Stimulated activated CD4-positive, alpha-beta T cell treated with anti-CD3 and anti-CD28 coated beads, Interleukin-12 subunit alpha, Interleukin-12 subunit beta, amount 100 ng/mL, for 4 hours (primary cell): ENCODE measurements at places on chromosomes 6 and 20.

- DNase-seq: no peak
Measured at GRCh38 chr20:36878941-36879340, 3.0 kb downstream of the TLDC2 start.

DNA sequence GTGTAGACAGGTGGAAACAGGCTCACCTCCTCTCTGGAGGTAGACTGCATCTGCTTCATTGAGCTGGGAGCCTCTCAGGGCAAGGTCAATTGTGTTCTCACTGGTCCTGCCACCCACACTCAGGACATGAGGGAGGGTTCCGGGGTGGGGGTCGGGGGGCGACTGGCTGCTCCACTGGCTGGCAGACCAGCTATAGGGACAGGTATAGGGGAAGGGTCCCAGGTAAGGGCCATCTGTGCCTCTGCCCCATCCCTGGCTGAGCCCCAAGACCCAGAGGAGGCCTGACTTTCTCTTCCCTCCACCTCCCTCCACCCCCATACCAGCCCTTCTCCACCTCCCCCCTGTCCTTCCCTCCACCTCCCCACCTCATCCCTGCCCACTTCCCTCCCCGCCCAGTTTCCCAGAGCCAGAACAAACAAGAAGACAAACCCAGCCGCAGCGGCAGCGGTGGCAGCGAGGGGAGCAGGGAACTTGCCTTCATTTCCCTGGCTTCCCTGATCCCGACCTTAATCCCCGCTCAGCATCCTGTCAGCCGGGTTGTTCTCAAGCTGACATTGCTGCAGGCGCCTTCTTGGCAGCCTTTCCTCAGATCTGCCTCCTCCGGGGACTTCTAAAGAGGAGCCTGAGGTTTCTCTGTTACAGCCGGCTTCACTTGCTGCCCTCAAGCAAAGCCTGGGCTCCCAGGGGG is 18.3 kb upstream of the FOXP4 start:
- DNase-seq: no peak

DNA sequence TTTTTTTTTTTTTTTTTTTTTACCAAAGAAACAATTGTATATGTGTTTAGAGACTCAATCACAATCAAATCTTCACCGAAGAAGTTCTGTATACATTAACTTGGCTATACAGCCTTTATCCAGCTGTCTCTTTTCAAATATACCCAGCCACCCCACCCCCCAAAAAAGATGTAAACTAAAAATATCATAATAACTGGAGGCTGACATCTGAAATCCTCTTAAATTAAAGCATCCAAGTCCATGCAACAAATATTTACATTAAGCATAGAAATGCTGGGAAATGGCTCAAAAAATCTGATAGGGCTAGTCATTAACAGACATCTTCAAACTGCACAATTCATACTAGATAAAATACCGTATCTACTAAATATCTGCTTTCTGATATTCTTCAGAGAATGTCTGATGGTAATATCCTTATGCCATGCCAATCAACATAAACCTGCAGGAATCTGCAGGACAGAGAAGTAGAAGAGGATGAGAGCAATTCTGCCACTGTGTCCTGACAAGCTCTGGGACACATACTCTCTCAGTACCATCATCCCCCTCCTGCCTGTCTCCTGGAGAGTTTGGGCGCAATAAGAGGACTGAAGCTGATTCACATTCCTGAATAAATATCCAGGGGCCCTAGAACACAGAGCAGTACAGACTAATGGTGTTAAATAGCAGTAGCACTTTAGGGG is 152.4 kb downstream of the KIF6 start:
- no peak for DNase-seq

- no peak for DNase-seq
Measured at GRCh38 chr6:88371480-88371879, 205.3 kb upstream of the CNR1 start.

- DNase-seq: peak; percentile 34
Measured at GRCh38 chr6:15628499-15629131, 34.2 kb downstream of the DTNBP1 start.

DNA sequence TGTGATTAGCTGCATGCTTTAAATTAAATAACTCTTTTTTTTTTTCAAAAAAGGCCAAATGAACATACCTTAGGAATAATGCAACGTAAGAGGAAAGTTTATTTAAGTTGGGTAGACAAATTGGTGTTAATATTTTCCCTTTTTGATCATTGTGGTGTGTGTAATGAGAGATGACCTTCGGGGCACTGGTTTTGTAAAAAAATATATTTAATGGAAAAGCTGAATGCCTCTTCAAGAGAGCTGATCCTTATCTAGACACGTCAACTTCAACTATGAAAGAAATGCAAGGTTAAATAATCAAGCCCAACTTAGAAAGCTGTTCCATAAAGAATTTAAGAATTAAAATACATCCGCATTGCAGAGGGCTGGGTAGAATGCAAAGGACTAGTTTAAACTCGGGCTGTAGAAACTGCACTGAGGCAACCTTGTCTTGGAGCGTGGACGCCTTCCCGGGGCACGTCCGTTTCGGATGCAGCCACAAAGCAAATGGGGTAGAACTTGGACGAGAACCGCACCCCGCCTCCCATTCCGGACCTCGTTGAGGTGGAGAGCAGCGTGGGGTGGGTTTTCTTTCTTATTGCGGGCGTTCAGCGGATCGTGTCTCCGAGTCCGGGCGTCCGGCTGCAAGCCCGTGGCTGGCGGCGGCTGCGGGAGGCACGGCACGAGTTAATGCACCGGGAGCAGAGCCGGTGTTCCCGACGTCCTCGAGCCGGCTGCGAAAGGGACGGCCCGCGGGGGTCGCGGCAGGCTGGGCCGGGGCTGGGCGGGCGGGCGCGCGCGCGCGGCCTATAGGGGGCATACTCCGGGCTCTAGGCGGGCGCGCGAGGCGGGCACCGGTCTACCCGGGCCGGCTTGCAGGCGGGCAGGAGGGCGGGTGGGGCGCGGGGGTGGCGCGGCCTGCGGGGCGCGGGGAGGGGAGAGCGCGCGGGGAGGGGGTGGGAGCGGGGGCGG is 1.9 kb downstream of the JARID2 start:
- DNase-seq: peak; percentile 61

DNA sequence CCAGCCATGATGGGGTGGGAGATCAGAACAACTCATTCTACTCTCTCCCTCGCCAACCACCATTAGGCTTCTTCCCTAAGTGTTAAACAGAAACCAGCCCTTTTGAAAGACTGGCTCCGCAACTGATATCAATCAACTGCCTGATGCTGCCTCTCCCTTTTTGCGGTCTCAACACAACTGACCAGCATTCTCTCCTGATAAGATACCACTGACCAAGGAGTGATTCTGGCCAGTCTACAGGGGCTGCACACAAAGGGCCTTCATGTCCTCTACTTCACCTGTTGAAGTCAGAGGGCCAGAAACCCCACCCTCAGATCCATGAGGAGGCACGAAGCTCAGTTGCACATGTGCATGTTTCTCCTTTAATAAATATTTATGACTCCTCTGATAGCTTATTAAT is 145.1 kb downstream of the CD24 start:
- no peak for DNase-seq

DNA sequence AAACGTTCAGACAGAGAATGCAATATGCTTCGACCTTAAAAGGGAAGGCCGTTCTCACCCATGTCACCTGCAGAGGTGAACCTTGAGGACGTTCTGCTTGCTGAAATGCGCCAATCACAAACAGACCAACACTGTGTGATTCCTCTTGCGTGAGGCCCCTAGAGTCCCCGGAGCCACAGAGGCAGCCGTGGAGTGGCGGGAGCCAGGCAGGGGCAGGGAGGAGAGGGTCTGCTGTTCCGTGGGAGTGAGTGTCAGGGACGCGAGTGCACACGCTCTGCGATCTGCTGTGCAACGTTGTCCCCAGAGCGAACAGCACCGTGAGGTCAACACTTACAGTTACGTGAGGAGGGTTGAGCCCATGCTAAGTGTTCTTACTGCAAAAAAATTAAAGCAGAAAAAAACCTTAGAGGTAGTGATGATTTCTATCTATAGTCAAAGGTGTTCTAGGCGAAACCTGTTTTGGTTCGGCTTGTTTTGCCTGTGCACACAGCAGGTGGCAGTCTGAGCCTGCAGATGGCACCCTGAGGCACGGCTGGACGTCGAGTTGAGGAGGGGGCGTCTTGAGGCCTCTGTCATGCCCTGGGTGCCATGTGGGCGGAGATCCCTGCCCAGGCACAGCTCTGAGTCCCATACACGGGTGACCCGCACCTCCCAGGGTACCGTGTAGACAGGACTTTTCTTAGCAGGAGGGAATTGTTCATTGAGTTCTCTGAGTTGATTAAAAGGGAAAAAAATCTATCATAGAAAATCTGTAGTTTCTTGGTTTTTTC is 71.7 kb upstream of the FRMD1 start:
- no peak for DNase-seq

GRCh38 chr6:144234399-144234798 is 50.7 kb upstream of the UTRN start:
- DNase-seq: no peak

- DNase-seq: no peak
Measured at GRCh38 chr20:57130160-57130772, 136.2 kb downstream of the BMP7 start.

GRCh38 chr6:82750556-82750955 is 315.1 kb downstream of the UBE3D start:
- no peak for DNase-seq

- no peak for DNase-seq
Measured at GRCh38 chr6:169979873-169980432, 228.5 kb downstream of the ERMARD start.

- no peak for DNase-seq
Measured at GRCh38 chr6:48994811-48995210, 468.2 kb downstream of the MMUT start.

- DNase-seq: no peak
Measured at GRCh38 chr6:88165087-88165843, 882 bp downstream of the CNR1 start.

- no peak for DNase-seq
Measured at GRCh38 chr6:112480553-112480952, 133.4 kb downstream of the RFPL4B start.

DNA sequence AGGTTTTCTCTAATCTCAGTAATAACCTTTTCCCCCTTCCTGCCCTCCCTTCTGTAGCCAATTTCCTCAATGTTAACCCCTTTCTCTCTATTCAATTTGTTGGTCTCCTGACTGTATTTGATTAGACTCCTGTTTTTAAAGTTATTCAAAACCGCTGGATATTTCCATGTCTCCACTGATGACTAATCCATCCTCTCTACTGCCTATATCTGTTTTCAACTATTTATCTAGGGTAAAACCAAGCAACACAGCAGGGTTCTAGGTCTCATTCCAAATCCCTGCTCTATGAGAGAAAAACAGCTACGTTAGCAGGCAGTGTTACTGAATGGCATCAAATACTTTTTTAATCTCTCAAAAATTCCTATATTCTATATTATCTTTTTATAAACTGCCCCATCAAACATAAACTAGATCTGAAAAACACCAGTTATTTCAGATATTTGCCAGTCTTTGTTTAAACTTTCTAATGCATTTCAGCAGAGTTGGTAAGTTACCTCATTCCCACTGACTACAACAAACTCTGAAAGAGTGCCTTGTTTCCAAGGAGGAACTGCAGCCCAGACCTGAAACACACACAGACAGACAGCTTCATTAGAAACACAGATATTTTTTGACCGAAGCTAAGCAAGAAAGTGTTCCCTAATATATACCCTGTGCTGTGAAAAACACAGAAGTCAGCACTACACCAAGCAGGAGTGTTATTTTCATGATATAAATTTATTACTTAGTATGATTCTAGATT is 8.2 kb downstream of the RTN4IP1 start:
- DNase-seq: no peak

DNA sequence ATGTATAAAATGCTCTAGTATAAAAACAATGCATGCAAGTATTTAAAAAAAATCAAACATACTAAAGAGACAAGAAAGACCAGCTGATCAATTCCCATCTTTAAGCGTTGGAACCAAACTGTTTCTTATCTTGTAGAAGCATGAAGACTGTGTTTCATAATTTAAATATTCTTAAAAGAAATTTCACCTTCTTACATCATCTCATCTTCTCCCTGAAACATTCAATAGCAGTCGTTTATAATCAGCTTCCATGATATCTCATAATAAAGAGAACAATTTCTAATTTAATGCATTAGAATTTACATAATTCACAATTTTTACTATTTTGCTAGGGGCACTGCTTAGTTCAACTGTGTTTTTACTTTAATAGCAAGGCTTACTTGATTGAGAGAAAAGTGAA is 468.1 kb upstream of the MARCKS start:
- no peak for DNase-seq

DNA sequence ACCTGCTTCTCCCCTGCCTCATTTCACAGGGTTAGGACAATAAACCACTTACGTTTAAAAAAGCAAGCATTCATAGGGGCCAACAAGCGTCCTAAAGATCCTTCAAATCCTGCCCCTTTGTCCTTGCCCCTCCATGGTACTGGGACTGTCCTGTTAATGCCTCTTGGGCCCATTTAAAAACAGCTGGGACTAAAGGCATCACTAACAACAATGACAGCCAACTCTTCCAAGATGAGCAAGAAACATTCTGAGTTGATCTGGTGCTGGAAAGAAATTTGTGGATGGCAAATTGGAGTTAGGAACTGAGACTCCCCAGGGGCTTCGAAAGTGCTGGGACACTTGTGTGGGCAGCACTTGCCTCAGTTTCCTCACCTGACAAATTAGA is 93.4 kb downstream of the ZMYND8 start:
- no peak for DNase-seq

DNA sequence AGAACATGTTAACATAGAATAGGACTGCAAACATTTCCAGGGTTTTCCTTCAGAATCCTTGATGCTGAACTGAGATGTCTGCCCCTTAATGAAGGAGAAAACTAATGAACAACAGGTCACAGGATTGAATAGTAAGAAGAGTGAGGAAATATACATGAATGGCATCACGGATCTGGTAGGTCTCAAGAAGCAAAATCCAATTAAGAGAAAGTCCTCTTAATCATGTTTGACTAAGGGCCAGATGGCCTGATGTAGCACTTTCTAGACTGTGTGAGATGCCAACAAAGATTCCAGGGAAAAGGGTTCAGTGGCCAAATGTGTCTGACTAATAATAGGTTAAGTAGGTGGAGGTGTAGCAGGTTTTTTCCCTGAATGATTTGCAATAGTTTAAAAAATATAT is 13.7 kb upstream of the SHPRH start:
- DNase-seq: no peak

DNA sequence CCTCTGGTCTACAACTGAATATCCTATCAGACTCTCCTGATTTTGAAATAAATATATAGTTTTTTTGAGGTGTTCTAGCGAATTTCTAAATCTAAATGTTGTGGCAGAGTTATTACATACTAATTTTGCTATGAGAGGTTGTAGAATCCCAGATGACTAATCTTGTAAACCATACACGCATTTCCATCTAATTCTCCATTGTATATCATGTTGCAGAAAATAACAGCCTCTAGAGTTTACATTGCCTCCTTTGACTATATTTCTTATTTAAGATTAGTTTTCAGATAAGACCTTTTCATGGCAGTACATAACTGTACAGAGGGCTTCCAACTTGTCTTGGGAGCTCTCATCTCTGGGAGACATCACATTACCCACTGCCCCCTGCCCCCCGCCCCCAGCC is 22.9 kb downstream of the PTPN1 start:
- no peak for DNase-seq
